ENCODE measurements at places on chromosomes 7 and 10. TPM values are rescaled to one million over a fixed set of nuclear protein-coding genes. Genes with fewer than 3 reads are reported as not detected.

VAX1 gene
- not detected for total RNA-seq

MOGAT3 gene
- total RNA-seq: not detected

FOXP2 gene
- 17.4 TPM for total RNA-seq

OR2A14 gene
- not detected for total RNA-seq

PAOX gene
- 5.4 TPM for total RNA-seq

CRHR2 gene
- not detected for total RNA-seq

SCART1 gene
- 1.6 TPM for total RNA-seq

OR13A1 gene
- not detected for total RNA-seq

ERVW-1 gene
- not detected for total RNA-seq

SGCE gene
- 77.4 TPM for total RNA-seq

CALN1 gene
- total RNA-seq: not detected

CNNM1 gene
- 0.09 TPM for total RNA-seq

CALHM2 gene
- total RNA-seq: 57.6 TPM

OR9A2 gene
- total RNA-seq: not detected

KCNMA1 gene
- total RNA-seq: 40.1 TPM

CNPY1 gene
- total RNA-seq: not detected

YWHAG gene
- 115 TPM for total RNA-seq

FGL2 gene
- 39.3 TPM for total RNA-seq

PDZD7 gene
- 0.27 TPM for total RNA-seq

PILRA gene
- 0.27 TPM for total RNA-seq

LRIT1 gene
- total RNA-seq: not detected

PPP1R3A gene
- not detected for total RNA-seq

NXPH1 gene
- total RNA-seq: not detected

SORBS1 gene
- total RNA-seq: 0.74 TPM

SEMA3E gene
- 0.98 TPM for total RNA-seq

UMAD1 gene
- total RNA-seq: 24.9 TPM

PIK3AP1 gene
- total RNA-seq: not detected

NEUROD6 gene
- total RNA-seq: not detected

OR6B1 gene
- not detected for total RNA-seq

GCK gene
- total RNA-seq: not detected

TMEM229A gene
- total RNA-seq: 3.8 TPM

UNCX gene
- total RNA-seq: not detected

GIMAP6 gene
- total RNA-seq: 0.18 TPM

SPDYE17 gene
- not detected for total RNA-seq

ABCB4 gene
- not detected for total RNA-seq

TAS2R40 gene
- not detected for total RNA-seq

DDC gene
- not detected for total RNA-seq

PRKRIP1 gene
- total RNA-seq: 49.6 TPM

GJD4 gene
- total RNA-seq: not detected

DDX50 gene
- 52.6 TPM for total RNA-seq

INHBA gene
- total RNA-seq: 20.0 TPM

ADRA2A gene
- 0.82 TPM for total RNA-seq

MICALL2 gene
- 28.9 TPM for total RNA-seq

TLX1 gene
- not detected for total RNA-seq

VPS37D gene
- 1.9 TPM for total RNA-seq

SLC29A4 gene
- 0.90 TPM for total RNA-seq

ZNF117 gene
- 5.1 TPM for total RNA-seq

FXYD4 gene
- not detected for total RNA-seq

GIMAP1 gene
- total RNA-seq: not detected

CTNNA3 gene
- total RNA-seq: not detected

ARHGAP12 gene
- total RNA-seq: 44.2 TPM

NPTX2 gene
- total RNA-seq: 2.5 TPM

PRF1 gene
- total RNA-seq: not detected

ACTR3C gene
- total RNA-seq: not detected

SPDYE16 gene
- 0.09 TPM for total RNA-seq

UCN3 gene
- total RNA-seq: not detected

GSTO2 gene
- total RNA-seq: 3.4 TPM

Measured in fibroblast of the aortic adventitia (primary cell).